ENCODE measurements at places on chromosomes 12 and 14. TPM values are rescaled to one million over a fixed set of nuclear protein-coding genes. Genes with fewer than 3 reads are reported as not detected.

GRCh38 chr12:51890511-51891171, 2.7 kb downstream of the ANKRD33 start:
- no peak for DNase-seq

- no peak for DNase-seq
Observed at GRCh38 chr14:26835979-26836570, 238.2 kb upstream of the NOVA1 start.

- DNase-seq = no peak
Observed at GRCh38 chr12:125151284-125151683, 86.0 kb downstream of the AACS start.

Gene CCDC177
- not detected for total RNA-seq

Gene CEBPE
- not detected for total RNA-seq

Gene NYNRIN
- total RNA-seq = 8.8 TPM
